ENCODE measurements at places on chromosomes 2 and 18.
A peak's percentile ranks its signal among the peaks of the same experiment; 100 is the strongest.

DNA sequence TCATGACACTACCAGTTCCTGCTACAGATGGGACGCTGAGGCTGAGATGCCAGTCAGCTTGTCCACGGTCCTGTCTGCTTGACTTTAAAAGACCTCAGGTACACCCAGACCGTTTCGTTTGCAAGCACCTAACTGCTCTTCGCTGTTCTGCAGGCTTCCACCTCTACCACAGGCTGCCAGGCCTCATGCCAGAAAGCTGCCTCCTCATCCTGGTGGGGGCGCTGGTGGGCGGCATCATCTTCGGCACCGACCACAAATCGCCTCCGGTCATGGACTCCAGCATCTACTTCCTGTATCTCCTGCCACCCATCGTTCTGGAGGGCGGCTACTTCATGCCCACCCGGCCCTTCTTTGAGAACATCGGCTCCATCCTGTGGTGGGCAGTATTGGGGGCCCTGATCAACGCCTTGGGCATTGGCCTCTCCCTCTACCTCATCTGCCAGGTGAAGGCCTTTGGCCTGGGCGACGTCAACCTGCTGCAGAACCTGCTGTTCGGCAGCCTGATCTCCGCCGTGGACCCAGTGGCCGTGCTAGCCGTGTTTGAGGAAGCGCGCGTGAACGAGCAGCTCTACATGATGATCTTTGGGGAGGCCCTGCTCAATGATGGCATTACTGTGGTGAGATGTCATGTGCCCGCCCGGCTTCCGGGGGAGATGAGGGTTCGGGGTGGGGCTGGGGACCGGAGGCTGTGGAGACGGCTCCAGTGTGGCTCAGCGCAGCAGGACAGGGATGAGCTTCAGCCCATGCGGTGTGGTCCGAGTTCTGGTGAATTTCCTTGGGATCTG lies 5.9 kb downstream of the SLC9A4 start:
- no peak for DNase-seq

DNA sequence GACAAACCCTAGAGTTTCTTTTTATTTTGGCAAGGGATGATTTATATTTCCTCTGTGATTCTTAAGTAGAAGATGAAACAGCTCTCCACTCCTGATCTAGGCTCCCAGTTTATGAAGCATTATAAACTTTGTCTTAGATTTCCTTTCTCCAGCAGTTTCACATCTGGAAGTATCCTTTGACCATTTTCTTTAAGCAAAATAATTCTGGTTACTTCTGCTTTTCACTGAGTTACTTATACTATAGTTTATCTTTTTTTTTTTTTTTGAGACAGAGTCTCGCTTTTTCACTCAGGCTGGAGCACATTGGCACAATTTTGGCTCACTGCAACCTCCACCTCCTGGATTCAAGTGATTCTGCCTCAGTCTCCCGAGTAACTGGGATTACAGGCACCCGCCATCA lies 45.5 kb downstream of the KCMF1 start:
- no peak for DNase-seq

DNA sequence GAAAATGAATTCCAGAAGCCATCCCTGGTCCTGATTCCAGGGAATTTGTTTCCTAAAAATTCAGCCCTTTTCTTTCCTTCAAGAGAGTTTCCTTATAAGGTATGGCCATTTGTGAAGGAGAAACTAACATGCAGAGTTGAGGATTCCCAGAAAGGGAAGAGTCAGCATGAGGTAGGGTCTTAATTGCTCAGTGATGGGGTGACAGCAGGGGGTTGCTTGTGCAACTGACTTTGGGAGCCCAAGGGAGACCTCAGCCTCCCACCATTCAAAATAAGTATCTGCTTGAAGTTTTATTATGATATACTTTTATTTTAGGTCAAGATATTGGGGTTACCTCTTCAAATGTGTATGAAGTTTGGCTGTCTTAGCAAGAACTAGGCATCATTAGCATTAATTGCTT lies 74.9 kb upstream of the CELF4 start:
- no peak for DNase-seq

DNA sequence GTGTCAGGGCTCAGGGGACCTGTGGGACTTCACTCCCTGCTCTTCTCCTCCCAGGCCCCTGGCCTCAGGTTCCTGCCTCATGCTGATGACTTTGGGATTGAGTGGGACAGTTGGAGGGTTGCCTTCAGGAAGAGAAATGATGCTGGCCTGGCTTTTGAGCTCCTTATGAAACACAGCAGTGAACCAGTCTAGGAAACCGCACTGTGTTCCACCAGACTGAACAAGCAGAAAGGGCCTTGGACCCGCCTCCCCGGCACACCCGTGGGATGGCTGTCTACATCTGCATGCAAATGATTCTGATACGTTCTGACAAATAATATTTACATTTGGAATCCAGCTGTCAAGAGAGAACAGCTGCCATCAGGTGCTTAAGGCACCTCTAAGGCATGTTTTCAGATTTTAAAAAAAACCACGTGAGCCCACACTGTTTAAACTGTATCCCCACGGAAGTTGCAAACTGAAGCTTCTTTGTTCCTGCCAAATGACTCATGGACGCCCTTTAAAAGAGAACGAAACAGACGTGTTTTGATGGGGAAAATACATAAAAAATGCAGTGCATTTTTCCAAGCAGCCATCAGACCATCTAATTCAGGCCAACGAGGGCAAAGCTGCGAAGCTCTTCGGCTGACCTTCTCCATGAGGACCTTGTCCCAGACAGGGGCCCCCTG lies 27.6 kb upstream of the ASAP2 start:
- DNase-seq = peak; percentile 86

GRCh38 chr2:70047451-70047850 lies 39.8 kb upstream of the PCBP1 start:
- DNase-seq = no peak

DNA sequence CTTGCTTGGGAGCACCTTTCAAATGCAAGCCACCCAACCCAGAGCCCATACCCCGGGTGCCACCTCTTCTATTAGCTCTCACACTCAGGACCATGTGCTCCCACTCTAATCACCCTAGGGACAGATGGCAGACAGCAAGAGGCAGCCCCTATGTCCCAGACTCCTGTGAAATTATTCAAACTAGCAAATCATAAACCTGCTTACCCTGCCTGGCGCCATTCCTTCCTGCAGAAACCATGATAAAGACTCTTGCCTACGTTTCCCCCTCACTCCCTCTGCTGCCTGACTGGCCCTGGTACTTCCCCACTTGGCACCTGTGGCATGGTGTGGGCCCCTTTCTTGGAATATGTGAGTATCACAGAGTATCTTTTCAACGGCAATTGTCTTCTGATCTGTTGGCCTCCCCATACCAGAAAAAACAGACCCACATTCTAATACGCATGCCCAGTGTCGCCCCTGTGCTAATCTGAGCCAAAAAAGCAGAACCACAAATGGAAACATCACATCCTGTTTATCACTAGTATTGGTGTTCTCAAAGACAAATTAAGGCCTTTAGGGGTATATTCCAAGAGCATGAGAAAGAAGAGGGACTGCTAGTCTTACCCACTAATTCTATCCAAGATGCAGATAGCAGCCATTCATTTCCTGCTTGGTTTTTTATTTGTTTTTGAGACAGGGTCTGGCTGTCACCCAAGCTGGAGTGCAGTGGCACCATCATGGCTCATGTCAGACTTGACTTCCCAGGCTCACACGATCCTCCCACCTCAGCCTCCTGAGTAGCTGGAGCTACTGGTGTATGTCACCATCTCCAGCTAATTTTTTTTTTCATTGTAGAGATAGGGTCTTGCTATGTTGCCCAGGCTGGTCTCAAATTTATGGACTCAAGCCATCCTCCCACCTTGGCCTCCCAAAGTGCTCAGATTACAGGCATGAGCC lies 44.1 kb upstream of the TTC39C start:
- no peak for DNase-seq

GRCh38 chr2:184113696-184114403 lies 484.5 kb upstream of the ZNF804A start:
- DNase-seq = no peak

DNA sequence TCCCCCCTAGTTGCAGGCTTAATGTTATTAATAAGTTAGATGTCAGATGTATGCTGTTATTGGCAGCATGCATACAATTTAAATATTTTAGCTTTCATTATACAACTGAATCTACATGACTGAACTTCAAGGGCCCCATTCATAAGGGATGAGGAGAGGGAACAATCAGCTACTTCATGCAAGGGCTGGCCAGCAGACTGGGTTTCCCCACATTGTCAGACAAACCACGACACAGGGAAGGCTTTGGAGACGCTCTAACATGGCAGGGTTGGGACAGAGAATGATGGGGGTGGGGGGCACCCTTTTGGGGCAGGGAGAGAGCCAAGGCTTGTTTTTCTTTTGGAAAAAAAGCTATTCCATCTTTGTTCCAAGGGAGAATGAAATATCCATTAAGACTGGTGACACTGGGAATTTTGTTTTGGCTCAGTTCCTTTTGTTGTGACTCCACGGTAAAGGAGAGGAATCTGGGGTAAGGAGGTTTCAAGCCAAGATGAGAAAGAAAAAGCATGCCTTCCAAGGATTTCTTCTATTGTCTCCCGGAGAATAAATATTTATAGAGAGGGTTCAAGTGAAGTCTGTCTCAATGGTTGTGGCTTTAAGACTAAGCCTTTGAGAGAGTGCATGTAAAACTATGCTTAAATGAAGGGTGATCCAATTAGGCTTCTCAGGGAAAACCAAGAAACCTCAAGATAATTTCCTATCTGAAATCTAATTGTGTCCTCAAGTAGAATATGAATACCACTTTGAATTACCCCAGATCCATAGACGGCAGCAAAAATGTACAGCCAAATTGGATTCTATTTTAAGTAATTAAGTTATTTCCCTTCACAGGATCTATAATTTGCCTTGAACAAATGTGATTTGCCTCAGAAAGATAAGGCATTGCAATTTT lies 5.4 kb downstream of the CXCR4 start:
- no peak for DNase-seq

DNA sequence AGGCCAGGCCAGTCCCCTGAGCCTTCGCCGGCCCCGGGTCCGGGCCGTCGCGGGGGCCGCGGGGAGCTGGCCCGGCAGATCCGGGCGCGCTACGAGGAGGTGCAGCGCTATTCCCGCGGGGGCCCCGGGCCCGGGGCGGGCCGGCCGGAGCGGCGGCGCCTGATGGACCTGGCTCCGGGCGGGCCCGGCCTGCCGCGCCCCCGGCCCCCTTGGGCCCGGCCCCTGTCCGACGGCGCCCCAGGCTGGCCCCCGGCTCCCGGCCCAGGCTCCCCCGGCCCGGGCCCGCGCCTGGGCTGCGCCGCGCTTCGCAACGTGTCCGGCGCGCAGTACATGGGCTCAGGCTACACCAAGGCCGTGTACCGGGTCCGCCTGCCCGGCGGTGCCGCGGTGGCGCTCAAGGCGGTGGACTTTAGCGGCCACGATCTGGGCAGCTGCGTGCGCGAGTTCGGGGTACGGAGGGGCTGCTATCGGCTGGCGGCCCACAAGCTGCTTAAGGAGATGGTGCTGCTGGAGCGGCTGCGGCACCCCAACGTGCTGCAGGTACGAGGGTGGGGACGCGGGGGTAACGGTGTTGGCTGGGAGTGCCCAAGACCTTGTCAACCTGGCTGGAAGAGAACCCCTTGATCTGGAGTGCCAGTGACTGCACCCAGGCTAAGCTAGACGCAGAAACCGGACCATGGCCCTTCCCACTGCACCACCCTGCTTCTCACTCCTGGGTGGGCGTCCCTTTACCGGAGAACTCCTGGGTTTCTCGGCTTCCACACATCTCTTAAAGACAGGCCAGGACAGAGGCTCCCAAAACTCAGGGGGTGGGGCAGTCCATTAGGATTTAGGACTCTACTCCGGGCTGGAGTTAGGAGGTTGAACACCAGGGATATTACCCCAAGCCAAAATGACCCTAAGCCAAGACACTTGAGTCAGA lies 739 bp downstream of the PKDCC start:
- DNase-seq = peak; percentile 41

DNA sequence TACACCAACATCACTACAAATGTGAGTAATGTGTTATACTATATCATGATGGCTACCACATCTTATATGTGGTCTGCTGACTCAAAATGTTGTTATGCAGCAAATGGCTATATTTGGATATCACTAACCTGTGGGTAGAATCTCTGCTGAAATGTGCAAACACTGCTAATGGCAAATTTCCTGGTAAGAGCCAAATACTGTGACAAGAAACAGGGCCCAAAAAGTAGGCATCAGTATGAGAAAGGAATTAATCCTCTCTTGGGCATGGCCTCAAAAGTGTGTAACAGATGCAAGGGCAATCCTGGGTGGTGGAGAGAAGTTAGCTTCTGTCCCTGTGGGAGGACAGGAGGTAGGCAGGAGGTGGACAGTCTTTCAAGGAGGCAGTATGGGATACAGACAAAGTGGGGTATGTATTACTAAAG lies 13.3 kb downstream of the ATF2 start:
- peak; percentile 56 for DNase-seq

- no peak for DNase-seq
Observed at GRCh38 chr18:2994603-2995432, 18.1 kb downstream of the LPIN2 start.

DNA sequence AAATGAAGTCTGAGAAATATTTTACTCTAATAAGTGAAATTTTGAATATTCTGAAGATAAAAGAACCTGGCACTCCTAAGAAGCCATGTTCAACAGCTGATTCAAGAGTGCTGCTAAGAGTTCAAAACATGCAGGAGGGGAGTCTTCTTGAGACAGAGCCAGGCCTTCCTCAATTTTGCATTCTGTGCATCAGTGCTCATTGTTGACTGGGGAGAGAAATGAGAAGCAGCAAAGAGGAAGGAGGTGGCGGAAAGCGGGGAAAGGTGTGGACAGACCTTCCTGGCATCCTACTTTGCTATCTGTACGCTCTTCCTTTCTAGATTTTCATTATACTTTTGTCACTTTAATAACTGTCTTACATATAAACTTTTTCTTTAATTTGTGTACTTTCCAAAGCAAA lies 29.7 kb upstream of the TXNDC2 start:
- DNase-seq = no peak

GRCh38 chr2:32498306-32498705 lies 129.5 kb upstream of the TTC27 start:
- DNase-seq = no peak

DNA sequence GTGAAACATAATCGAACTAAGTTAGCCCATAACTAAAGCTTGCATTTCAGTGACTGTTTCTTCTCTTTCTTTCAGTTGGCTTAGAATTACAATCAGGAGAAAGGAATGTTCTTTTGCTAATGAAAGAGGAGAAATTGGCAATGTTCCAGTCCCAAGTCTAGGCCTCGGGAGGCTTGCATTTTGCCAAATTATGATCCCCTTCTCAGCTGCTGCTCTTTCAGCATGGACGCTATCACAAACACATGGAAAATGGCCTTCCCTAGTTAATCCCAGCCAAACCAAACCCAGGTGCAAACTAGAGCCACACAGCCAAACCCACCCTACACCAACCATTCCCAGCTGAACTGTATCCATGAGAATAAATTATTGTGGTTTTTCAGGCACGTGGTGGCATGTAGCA lies 605.2 kb upstream of the LRRTM4 start:
- DNase-seq = no peak
